Astrocyte of the hippocampus (primary cell): ENCODE measurements at places on chromosomes 1 and 21.

DNA sequence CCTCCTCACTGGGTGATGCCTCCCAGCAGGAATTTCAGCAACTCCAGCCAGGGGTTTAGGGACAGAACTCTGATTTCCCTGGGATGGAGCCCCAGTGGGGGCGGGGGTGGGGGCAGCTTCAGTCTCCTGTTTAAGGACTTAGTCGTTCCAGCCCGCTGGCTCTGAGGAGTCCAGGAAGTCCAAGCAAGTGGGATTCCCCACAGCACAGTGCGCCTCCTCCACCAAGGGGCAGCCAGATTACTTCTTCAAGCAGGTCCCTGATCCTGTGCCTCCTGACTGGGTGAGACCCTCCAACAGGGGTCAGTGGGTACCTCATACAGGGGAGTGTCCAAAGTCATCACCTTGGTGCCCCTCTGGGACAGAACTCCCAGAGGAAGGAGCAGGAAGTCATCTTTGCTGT is 1438.4 kb upstream of the B3GALT2 start:
- DNase-seq = no peak

- DNase-seq = peak; percentile 6
These were observed 102.4 kb downstream of the PTGER3 start for GRCh38 chr1:70945251-70945650.

- DNase-seq = no peak
These were observed 758.4 kb downstream of the LTN1 start for GRCh38 chr21:28234326-28234725.

DNA sequence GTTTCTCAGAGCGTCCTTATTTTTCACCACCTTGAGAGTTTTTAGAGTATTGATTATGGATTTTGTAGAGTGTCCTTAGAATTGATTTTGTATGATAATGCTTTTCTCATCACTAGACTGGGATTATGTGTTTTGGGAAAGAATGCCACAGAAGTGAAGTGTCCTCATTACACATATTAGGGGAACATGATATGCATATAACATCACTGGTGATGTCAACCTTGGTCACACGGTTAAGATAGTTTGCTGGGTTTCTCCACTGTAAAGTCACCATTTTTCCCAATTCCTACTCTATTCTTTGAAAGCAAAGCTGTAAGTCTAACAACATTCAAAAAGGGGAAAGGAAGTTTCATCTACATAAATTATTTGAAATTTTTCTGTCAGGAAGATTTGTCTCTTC is 39.6 kb upstream of the PALMD start:
- DNase-seq = no peak

- DNase-seq = no peak
These were observed 83.8 kb downstream of the PLPP3 start for GRCh38 chr1:56495538-56495937.

DNA sequence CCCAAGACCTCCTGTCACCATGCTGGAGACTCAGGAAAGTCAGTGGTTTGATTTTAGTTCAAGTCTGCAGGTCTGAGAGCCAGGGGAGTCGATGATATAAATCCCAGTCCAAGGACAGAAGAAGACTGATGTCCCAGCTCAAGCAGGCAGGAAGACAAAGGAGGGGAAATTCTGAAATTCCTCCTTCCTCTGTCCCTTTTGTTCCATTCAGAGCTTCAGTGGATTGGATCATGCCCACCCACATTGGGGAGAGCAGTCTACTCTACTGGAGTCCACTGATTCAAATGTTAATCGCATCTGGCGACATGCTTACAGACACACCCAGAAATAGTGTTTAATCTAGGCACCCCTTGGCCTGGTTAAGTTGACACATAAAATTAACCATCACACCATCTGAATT is 7.2 kb upstream of the ADAMTS1 start:
- DNase-seq = no peak

DNA sequence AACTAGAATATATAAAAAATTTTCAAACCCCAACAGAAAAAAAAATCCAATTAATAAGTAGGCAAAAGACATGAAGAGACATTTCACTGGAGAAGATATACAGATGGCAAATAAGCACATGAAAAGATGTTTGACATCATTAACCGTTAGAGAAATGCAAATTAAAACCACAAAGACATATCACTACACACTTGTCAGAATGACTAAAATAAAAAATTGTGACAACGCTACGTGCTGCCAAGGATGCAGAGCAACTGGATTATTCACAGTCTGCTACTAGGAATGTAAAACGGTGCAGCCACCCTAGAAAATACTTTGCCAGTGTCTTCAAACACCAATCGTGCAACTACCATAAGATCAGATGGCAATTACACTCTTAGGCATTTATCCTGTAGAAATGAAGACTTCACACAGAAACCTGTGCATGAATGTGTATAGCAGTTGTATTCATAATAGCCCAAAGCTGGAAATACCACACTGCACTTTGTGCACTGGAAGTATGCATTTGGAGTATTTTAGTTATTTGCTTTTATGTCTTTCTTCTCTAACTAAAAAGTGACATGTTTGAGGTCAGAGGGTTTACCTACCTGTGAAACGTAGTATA is 75.3 kb upstream of the PALMD start:
- peak; percentile 48 for DNase-seq
